Aorta (tissue), 5 donors: ENCODE measurements at places on chromosomes 5 and 9. TPM values are rescaled to one million over a fixed set of nuclear protein-coding genes. Genes with fewer than 3 reads are reported as not detected.

- H3K36me3 ChIP-seq = no peaks in the 10 kb centered on the region
- H3K27ac ChIP-seq = peak overlapping the region; percentile 7
- peak overlapping the region; percentile 100 for H3K4me3 ChIP-seq
These were observed 802 bp downstream of the SPIN1 start for GRCh38 chr9:88388886-88389605.

DNA sequence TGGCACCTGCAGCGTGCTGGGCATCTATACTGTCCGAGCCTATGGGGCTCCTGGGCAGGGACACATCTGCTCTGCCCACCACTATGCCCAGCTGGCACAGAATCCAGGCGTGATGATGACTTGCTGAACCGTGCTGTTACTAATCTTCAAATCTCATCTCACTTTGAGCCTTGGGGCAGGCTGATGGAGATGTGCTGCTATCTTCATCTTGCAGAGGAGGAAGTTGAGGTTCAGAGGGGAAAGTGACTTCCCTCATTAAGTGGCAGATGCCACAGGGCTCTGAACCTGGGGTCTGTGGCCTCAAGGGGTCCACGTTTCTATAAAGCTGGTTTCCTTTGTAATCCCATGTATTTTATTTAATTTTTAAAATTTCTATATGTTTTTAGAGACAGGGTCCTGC, 4.7 kb downstream of the SLC2A6 start:
- no peak for DNase-seq
- no peaks in the 10 kb centered on the region for H3K4me1 ChIP-seq
- H3K27me3 ChIP-seq = no peaks in the 10 kb centered on the region
- H3K36me3 ChIP-seq = no peaks in the 10 kb centered on the region

- no peaks in the 10 kb centered on the region for H3K27me3 ChIP-seq
- no peaks in the 10 kb centered on the region for H3K36me3 ChIP-seq
- peak overlapping the region; percentile 15 for H3K27ac ChIP-seq
- H3K4me1 ChIP-seq = peaks cover 6% of the 10 kb centered on the region
These were observed 74.1 kb upstream of the RPS23 start for GRCh38 chr5:82352146-82352791.

- H3K27ac ChIP-seq = peak overlapping the region; percentile 42
- H3K36me3 ChIP-seq = no peaks in the 10 kb centered on the region
- DNase-seq = peak; percentile 86
- no peaks in the 10 kb centered on the region for H3K27me3 ChIP-seq
- peaks cover 3% of the 10 kb centered on the region for H3K4me1 ChIP-seq
These were observed 8.8 kb upstream of the LCP2 start for GRCh38 chr5:170306381-170306831.

The F2RL2 gene
- total RNA-seq = 0.51 TPM

GRCh38 chr9:2638871-2639673, 17.5 kb downstream of the VLDLR start:
- DNase-seq = no peak
- peaks cover 10% of the 10 kb centered on the region for H3K36me3 ChIP-seq
- H3K27me3 ChIP-seq = no peaks in the 10 kb centered on the region
- no peak overlapping the region for H3K4me3 ChIP-seq
- no peaks in the 10 kb centered on the region for H3K4me1 ChIP-seq

- H3K4me1 ChIP-seq = no peaks in the 10 kb centered on the region
- no peak overlapping the region for H3K27ac ChIP-seq
- no peaks in the 10 kb centered on the region for H3K27me3 ChIP-seq
- no peak overlapping the region for H3K4me3 ChIP-seq
These were observed 970.0 kb downstream of the MAT2B start for GRCh38 chr5:164475339-164475977.

DNA sequence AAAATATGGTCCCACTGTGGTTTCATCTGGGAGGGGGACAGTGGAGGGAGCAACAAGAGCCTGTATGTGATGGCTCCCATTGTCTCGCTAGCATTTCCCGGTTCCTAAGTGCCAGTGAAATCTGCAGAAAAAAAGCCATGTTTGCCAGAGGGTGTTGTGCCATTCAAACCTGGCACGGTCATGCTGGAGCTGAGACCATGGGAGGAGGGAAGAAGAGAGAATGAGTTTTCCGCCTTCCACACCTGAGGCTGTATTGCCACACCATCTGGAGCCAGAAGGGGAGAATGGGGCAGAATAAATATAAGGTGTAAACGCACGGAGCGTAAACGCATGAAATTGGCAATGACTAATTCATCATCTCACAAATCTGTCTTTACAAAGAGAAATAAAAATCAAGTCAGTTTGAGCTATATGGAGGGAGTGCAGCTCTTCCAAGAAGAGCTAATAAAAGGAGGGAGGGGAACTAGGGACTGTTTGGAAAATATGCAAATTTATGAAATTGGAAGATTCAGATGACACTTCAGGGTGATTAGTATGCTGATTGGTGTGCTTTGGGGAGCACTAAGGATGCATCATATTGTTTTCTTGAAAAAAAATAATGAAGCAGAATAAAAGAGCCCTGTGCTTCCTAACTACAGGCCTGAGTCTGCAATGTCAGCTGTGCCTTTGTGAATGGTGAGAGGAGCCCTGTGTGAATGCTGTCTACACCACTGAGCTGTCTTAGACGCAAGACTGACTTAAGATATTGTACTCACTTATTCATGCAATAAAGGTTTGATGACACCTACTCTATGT, 237.9 kb downstream of the NSG2 start:
- no peaks in the 10 kb centered on the region for H3K36me3 ChIP-seq
- no peaks in the 10 kb centered on the region for H3K4me1 ChIP-seq
- no peaks in the 10 kb centered on the region for H3K27me3 ChIP-seq
- no peak for DNase-seq

- no peaks in the 10 kb centered on the region for H3K4me1 ChIP-seq
- no peak overlapping the region for H3K27ac ChIP-seq
- H3K27me3 ChIP-seq = no peaks in the 10 kb centered on the region
- no peak for DNase-seq
- H3K36me3 ChIP-seq = no peaks in the 10 kb centered on the region
- H3K4me3 ChIP-seq = no peak overlapping the region
These were observed 235.1 kb upstream of the TUT7 start for GRCh38 chr9:86589273-86589672.

GRCh38 chr9:135482015-135482754, 2.6 kb downstream of the PPP1R26 start:
- no peaks in the 10 kb centered on the region for H3K27me3 ChIP-seq
- peaks cover 2% of the 10 kb centered on the region for H3K36me3 ChIP-seq
- DNase-seq = no peak
- H3K4me3 ChIP-seq = no peak overlapping the region
- H3K4me1 ChIP-seq = no peaks in the 10 kb centered on the region

DNA sequence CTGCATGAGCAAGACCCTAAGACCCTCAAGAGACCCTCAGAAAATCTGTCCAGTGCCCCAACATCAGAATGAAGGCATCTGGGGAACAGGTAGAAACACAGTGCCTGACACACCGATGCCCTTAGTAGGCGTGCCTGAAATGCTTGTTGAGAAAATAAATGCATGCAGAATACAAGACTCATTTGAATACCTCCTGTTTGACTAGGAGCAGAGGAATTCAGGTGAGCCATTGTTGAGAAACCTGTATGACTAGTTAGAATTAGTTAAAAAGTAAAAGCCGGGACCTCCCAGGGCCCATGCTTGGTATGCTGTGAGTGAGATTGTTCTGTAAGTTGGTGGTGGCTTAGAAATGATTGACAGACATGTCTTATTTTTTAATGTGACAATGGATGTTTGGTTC, 55.0 kb downstream of the WWC1 start:
- no peaks in the 10 kb centered on the region for H3K27me3 ChIP-seq
- H3K36me3 ChIP-seq = no peaks in the 10 kb centered on the region
- no peak for DNase-seq
- no peak overlapping the region for H3K4me3 ChIP-seq

The CKMT2 gene
- total RNA-seq = 29.3 TPM

The PNPLA7 gene
- total RNA-seq = 7.6 TPM

The EIF4EBP3 gene
- 14.2 TPM for total RNA-seq

- no peak for DNase-seq
- H3K4me1 ChIP-seq = no peaks in the 10 kb centered on the region
- H3K36me3 ChIP-seq = no peaks in the 10 kb centered on the region
- no peaks in the 10 kb centered on the region for H3K27me3 ChIP-seq
- H3K4me3 ChIP-seq = no peak overlapping the region
These were observed 82.3 kb downstream of the ANXA1 start for GRCh38 chr9:73234008-73234360.

The WHRN gene
- 4.0 TPM for total RNA-seq

- no peak for DNase-seq
- H3K4me3 ChIP-seq = no peak overlapping the region
These were observed 58.0 kb downstream of the LPAR1 start for GRCh38 chr9:110980261-110980660.

GRCh38 chr5:15646371-15646770, 146.4 kb downstream of the FBXL7 start:
- no peaks in the 10 kb centered on the region for H3K36me3 ChIP-seq
- H3K27ac ChIP-seq = no peak overlapping the region
- no peak overlapping the region for H3K4me3 ChIP-seq
- peaks cover 17% of the 10 kb centered on the region for H3K4me1 ChIP-seq

DNA sequence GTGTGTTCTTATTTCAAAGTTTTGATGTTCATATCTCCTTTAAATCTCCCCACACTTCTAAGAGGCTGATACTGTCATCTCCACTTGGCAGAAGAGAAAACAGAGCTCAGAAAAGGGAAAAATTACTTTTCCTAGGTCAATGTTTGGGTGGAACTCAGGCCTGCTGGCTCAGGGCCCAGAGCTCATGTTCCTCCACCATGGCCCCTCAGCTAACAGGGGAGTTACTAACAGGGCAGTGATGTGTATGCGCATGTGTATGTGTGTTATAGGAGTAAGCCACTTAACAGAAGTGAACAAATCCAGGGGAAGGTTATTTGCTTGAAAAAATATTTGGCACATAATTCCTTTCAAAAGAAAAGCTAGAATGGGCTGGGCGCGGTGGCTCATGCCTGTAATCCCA, 2.5 kb downstream of the C1QTNF2 start:
- no peak for DNase-seq
- no peaks in the 10 kb centered on the region for H3K36me3 ChIP-seq
- no peak overlapping the region for H3K27ac ChIP-seq
- H3K4me1 ChIP-seq = no peaks in the 10 kb centered on the region
- H3K4me3 ChIP-seq = no peak overlapping the region

The GCNT4 gene
- 5.6 TPM for total RNA-seq

DNA sequence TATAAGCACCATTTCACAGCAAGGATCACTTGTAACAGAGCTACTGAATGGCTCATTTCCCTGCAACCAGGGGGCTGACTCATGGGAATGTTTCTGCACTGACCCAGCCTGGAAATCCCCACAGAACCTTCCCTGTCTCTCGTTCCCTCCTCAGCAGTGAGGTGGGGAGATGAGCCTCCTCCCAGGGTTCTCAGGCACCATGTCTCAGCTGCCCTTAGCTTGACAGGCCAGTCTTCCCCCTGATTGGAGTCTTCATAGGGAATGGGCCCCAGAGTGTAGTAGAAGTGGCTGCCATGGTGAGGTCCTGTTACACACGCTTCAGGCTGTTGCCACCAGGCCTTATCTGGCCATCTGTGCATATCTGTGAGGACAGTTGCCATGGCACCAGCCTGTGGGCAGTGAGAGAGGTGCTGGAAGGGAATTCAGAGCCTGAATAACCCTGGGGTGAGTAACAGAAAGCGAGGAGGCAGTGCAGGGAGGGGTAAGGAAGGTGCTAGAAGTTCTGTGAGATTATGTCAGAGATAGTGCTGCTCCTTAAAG, 324.4 kb downstream of the ENC1 start:
- H3K4me3 ChIP-seq = no peak overlapping the region
- H3K4me1 ChIP-seq = peaks cover 5% of the 10 kb centered on the region
- no peaks in the 10 kb centered on the region for H3K36me3 ChIP-seq
- H3K27ac ChIP-seq = peak overlapping the region; percentile 98
- no peaks in the 10 kb centered on the region for H3K27me3 ChIP-seq

The PAEP gene
- not detected for total RNA-seq

- H3K4me3 ChIP-seq = no peak overlapping the region
- H3K36me3 ChIP-seq = no peaks in the 10 kb centered on the region
- no peak overlapping the region for H3K27ac ChIP-seq
- peaks cover 6% of the 10 kb centered on the region for H3K4me1 ChIP-seq
- no peaks in the 10 kb centered on the region for H3K27me3 ChIP-seq
- no peak for DNase-seq
These were observed 475.5 kb downstream of the CETN3 start for GRCh38 chr5:89934069-89934468.

The JAK2 gene
- total RNA-seq = 77.4 TPM

DNA sequence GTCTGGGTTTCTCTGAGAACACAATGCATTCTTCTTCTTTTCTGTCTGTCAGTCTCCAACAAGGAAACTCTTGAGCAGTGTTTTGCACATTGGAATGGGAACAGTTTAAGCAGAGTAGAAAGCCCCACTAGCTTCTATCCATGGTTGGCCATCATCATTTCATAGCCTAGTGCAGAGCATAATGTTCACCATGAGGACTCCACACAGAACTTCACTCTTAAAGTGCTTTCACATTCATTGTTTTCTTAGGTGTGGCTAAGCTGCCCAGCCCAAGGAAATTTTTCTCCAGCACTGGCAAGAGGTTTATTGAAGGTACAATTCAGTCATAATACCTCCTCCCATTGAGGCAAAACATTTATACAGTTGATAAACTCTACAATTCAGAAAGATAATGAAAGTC, 503.0 kb upstream of the CD180 start:
- H3K27me3 ChIP-seq = no peaks in the 10 kb centered on the region
- H3K4me3 ChIP-seq = no peak overlapping the region
- H3K27ac ChIP-seq = no peak overlapping the region
- H3K4me1 ChIP-seq = no peaks in the 10 kb centered on the region
- no peaks in the 10 kb centered on the region for H3K36me3 ChIP-seq
- DNase-seq = no peak

DNA sequence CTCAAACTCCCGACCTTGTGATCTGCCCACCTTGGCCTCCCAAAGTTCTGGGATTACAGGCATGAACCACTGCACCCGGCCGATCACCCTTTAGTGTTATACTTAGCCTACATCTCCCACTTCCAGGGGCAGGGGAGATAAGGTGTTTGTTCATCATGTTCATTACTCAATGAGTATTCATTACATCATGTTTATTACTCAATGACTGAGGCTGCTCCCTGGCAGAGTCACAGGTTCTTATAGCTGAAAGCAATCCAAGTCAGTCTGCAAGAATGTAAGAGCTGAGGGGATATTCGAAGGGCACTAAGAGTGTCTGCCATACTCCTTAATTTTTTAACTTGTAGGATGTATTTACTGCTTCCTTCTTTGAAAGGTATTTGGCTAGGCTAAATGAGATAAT, 214.2 kb downstream of the SPATA31D1 start:
- H3K36me3 ChIP-seq = no peaks in the 10 kb centered on the region
- no peaks in the 10 kb centered on the region for H3K27me3 ChIP-seq
- H3K4me3 ChIP-seq = no peak overlapping the region
- H3K27ac ChIP-seq = no peak overlapping the region

DNA sequence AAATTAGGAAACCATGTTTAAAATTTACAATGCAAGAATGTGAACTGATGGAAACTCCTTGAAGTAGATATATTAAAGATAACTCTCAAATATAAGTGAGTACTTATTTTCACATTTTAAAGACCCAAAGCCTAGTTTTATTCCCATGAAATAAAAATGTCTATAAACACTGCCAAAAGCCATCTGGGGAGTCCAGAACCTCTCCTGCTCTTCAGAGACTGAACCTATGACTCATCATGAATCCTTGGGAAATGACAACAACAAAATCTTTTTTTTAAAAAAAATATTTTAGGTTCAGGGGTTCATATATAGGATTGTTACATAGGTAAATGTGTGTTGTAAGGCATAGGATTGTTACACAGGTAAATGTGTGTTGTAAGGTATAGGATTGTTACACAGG, 33.8 kb upstream of the FYB1 start:
- no peaks in the 10 kb centered on the region for H3K4me1 ChIP-seq
- no peaks in the 10 kb centered on the region for H3K36me3 ChIP-seq
- H3K27me3 ChIP-seq = peaks cover 2% of the 10 kb centered on the region
- H3K4me3 ChIP-seq = no peak overlapping the region
- DNase-seq = no peak

GRCh38 chr5:127076315-127077129, 3.2 kb upstream of the C5orf63 start:
- H3K27ac ChIP-seq = no peak overlapping the region
- no peaks in the 10 kb centered on the region for H3K36me3 ChIP-seq
- H3K27me3 ChIP-seq = no peaks in the 10 kb centered on the region
- no peak overlapping the region for H3K4me3 ChIP-seq
